ENCODE measurements at places on chromosomes 16 and 17.

GRCh38 chr17:50240851-50241250 is 33.4 kb upstream of the TMEM92 start:
- no peak for DNase-seq

DNA sequence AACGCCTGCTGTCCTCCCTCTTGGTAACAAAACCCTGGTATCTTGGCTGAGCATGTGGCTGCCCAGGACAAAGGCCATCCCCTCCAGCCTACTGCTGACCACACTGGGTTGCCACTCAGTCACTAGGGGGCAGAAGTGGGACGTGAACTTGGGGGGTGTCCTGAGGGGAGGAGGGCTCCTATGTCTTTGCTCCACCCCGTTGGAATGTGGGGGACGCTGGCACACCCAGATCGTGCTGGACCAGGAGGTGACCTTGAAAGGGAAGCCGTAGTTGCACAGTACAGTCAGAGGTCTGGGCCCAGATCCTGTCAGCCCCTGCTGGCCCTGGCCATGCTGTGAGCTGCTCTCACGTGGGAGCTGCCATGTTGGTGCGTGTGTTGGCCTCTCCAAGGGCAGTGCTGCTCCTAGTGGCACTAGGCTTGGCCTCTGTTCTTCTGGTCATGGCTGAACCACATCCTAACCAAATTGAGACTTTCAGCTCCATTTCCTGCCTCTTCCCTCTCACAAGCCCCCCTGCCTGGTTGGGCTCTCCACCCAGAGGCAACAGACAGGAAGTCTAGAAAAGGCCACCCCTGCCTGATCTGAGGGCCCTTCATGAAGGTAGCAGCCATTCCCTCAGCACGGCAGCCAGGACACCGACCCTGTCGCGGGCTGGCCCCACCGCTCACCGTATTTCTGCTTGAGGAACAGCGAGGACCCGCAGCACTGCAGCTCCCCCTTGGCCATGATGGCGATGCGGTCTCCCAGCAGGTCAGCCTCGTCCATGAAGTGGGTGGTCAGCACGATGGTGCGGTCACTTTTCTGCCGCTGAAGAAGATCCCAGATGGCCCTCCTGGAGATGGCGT is 29.0 kb upstream of the RNPS1 start:
- peak; percentile 67 for DNase-seq

DNA sequence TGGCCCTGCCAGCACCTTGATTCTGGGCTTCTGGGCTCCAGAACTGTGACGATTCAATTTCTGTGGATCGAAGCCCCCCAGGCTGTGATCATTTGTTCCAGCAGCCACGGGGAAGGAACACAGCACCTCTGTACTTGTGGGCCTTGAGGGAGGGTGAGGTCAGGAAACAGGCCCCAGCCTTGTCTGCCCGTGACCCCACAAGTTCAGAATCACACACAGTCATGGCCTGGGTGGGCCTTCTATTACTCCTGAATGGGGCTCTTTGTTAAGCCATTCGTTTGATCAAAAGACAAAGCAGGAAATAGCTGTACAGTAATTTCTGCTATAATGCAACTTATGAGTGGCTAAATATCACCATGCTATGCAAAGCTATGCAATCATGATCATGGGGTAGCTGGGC is 10.1 kb downstream of the ST6GALNAC2 start:
- DNase-seq, result no peak

DNA sequence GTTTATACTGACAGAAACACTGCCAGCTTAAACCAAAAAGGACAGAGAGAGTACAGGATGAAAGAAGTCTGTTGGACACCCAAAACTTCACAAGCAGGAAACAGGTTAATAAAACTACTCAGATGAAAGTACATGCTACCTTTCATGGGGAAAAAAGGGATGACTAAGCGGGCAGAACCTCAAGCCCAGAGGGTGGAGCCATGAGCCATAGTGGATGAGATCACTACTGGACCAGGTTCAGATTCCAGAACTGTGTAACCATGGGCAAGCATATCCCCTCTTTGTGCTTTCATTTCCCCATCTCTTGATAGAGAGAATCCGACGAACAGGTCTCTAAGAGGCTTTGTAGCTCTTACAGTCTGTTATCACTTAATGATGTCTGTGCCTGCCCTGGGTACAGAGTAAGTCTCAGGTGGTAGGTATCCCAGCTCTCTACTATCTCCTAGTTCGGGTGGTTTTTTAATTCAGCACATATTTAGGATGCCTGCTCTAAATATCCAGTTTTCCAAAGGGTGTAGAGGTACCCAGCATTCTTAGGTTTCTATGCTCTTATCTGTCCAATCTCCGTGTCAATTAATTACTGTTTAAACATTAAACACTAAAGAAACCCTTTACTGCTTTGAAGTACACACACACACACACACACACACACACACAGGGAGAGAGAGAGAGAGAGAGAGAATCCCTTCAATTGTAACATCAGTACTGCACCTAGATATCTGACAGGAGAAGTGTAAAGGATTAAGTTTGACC is 206.7 kb downstream of the ZNF423 start:
- no peak for DNase-seq

GRCh38 chr16:69613378-69614154 is 47.8 kb downstream of the NFAT5 start:
- DNase-seq, result no peak

- no peak for DNase-seq
Observed at GRCh38 chr17:52674686-52675085, 516.2 kb upstream of the CA10 start.

GRCh38 chr16:79721270-79721669 is 120.7 kb upstream of the MAF start:
- DNase-seq, result no peak

DNA sequence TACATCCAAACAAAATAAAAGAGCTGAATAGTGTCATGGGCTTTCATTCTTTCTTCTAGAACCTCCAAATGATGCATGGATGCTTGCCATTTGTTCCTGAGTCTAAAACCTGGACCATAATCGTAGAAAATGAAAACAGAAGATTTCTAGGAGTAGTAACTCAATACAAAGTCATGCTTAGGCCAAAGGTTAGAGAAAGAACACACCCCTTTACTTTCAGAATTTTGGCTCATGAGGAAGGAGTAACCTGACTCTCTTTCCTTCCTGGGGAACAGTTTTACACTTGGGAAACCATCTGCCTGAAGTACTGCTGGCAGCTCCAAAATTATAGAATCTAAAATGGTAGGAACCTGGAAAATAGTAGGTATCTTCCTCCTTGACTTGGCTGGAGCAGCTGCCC is 137.2 kb downstream of the SNX11 start:
- no peak for DNase-seq

DNA sequence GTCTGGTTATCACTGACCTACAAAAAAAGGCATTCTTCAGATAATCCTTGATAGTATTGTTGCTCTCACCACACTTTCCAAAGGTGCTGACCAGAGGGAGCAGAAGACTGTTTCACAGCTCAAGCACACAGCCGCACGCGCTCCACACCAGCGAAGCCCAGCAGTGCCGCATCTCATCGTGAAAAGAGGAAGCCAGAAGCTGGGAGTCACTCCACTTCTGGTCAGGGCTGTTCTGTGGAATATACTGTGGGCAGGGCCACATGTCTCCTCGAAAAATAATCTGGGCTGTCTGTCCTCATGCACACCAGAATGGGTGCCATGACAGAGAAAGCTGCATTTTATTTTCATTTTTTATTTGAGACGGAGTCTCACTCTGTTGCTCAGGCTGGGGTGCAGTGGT is 7.3 kb upstream of the PRSS36 start:
- DNase-seq, result peak; percentile 92

DNA sequence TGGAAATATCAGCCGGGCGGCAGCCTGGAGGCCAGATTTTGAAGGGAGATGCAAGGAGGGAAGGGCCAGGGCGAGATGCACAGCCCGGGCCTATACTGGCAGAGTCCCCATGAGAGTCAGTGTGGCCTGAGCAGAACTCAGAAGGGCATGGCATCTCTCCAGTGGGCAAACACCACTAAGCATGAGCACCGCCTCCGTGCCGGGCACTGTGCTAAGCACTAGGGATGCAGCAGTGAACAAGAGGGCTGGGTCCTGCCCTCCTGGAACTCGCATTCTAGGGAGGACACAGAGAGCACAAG is 33.5 kb downstream of the TK2 start:
- no peak for DNase-seq

DNA sequence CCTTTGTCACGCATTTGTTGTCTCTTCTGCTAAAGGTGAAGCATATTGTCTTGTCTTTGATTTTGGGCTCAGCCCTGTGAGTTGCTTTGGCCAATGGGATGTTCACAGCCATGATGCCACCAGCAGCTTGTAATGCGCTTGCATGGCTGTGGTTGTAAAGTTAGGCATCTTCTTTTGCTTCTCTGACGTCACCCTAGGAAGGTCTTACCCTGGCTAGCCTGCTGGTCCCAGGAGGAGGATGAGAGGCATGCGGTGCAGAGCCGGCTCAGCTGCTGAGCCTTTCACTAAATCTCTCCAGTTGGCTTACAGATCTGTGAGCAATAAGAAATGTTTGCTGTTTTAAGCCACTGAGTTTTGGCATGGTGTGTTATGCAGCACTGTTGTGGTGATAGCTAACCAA is 40.8 kb downstream of the IRX6 start:
- DNase-seq, result no peak

DNA sequence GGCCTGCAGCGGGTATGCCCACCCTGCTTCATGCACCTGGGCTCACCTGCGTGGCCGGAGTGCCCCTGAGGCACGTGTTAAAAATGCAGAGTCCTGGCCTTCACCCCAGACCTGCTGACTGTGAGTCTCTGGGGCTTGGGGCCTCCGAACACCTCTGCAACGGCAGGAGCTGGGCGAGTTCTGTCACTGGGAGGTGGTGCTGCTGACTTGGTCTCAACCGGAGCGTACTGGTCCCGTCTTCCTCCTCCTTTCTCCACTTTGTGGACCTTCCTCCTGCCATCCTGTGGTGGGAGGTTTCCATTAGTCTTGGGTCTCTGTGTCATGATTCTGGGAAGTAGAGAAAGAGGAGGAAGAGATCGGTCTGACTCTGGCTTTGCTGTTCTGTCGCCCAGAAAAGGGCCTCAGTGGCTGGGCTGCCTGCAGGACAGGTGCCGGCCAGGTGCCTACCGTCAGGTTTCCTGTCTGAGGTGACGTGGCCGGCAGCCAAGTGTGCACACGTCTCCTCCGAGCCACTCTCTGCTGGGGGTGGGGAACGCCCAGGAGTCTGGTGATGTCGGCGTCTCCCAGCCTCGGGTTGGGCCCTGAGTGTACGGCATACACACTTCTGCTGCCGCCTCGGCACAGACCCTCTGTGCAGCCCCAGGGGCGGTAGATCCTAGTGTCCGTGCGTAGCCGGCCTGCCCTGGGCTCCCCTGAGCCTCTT is 6.9 kb downstream of the TSC2 start:
- DNase-seq, result no peak

DNA sequence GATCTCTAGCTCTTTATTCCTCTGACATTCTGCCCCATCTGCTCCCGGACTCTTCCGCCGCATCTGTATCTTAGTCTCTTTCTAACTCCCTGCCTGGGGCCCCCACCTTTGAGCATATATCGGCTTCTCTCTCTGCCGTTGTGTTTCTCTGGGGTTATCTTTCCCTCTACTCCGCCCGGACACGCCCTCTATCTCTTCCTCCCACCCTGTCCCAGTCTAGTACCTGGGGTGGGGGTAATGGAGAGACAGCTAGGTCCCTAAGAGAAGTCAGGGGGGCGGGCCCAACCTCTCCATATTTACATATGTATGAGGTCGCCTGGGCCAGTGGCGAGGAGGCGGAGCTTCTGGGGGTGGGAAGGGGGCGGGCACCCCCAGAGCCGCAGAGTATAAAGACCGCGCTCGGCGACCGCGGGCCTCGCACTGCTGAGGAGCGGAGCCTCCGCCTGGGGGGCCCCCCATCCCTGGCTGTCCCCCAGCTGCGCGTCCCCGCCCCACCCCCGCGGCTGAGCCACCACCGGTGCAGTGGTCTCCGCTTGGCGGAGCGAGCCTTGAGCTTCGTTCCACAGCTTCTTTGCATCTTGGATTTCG is at the start of gene ATP1B2:
TSS of gene ATP1B2 (plus strand) at position 418 of the 588 bp plus-strand sequence. CDS start 593 bp downstream, outside the sequence.
- DNase-seq, result peak; percentile 57

Data from suppressor macrophage (primary cell).